ENCODE measurements at places on chromosomes 11 and 22.

DNA sequence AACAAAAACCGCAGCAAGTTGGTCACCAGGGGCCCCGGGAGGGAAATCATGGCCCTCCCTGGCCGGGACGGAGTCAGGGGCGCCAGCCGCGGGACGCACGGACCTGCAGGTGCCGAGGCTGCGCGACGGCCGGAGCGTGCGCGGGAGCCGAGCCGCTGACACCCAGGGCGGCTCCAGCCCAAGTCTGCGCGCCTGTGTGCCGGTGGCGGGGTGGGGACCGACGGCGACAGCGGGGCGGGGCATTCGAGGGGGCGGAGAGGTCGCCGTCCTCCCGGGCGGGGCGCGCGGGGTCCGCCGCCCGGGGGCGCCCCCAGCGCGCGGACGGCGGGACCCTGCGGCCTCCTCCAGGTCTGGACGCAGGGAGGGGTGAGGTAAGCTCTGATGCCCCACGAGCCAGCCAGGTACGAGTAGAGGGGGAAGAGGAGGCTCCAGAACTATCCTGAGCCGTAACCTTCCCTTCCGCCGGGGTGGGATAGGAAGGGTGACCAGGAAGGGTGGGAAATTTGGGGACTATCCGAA, at the start of gene ESAM:
ESAM (minus strand) TSS at position 186 of the 519 bp plus-strand sequence; CDS start at position 50, 136 bp downstream.
- DNase-seq, result no peak

DNA sequence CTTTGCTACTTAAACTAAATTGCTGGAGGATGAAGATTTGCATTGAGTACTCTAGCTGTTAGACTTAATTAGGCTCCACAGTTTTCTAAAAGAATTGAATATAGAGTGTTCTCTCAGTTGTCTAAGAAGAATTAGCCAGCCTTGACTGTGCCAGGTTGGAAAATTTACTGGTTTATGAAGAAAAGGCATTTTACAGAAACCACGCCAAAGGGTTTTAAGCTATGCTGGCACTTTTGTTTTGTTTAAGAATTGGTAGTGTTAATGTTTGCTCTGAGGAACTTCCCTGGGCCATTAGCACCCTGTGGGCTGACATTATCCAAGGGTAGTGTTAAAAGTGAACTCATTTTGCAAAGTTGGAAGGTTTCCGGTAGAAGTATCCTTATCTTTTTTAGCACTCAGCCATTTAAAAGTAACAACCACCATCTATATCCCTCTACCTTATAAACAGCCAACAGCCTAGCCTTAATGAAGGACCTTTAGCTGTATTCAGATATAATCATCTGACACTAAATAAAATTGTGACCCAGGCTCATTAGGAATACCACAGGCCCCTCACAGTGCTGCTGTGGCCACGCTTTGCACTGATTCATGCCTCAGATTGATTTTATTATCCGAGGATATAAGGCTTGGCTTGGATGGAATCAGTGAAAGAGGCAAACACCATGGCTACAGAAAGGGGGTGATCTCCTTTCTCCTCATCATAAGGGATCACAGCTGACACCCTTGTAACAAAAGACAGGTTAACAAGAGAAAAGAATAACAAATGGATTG, 158.9 kb downstream of the NCAM1 start:
- no peak for DNase-seq

DNA sequence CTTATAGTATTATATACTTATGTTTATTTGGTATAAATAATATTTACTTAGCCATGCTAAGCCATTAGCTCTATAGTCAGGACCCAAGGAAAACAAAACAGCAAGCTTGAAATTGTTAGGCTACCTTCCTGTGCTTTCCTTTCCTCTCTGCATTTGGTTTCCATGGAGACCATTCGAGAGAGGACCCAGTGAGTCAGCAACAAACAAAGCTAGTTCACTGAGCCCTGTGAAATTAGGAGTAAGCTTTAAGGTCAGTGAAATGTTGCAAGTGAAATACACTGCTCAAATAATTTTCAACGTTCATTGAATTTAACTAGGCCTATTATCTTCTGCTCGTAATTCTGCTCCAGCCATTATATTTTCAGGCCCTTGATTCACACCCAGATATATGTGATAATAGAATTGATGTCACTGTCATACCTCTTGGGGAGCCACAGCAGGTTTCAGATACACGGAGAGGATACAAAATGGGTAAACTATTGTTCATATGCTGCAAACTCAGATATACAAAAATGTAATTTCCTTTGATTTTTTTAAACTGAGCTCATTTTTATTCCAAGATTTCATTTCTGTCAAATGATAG, 9.1 kb upstream of the OR10D3 start:
- peak; percentile 26 for DNase-seq

DNA sequence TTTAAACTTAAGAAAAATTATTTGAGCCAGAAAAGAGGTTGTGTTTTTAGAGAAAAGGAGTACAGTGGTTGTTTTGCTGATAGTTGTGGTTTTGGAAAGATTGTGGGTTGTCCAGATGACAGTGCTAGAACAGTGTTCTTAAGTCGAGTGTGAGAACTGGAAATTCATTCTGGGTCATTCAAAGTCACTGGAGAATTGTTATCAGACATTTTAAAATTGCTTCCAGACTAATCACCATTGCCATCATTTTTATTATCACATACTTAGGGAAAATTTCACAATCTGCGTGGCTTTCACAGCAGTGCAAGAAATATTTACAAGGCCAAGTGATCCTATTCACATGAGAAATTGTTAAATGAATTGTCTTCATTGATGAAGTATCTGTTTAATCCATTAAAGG, 242.2 kb upstream of the DDI1 start:
- no peak for DNase-seq

GRCh38 chr11:118139578-118139977, 13.0 kb downstream of the SCN4B start:
- DNase-seq, result no peak

GRCh38 chr22:38777087-38777671, 16.8 kb downstream of the DNAL4 start:
- no peak for DNase-seq

- DNase-seq, result no peak
Observed at GRCh38 chr22:43985532-43985931, 30.3 kb downstream of the SAMM50 start.

GRCh38 chr11:108524422-108524821, 26.2 kb upstream of the POGLUT3 start:
- DNase-seq, result no peak

DNA sequence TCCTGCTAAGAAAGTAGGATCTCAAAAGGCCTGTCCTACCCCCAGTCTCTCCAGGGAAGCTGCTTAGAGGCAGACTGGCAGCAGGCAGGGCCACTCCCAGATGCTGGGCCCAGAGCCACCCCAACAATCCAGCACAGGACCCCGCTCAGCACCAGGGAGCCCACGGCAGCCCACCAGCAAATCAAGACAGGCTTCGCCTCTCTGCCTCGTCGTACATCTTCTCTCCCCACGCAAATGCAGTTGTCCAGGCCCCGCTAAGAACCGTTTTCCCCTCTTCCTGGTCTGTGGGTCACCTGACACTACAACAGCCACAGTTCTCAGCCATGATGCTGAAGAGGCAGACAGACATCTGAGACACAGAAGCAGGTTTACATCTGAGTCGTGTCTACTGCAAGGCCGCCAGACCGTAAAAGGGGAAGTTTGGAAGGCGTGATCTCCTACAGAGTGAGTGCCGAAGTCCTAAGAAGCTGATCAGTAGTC, 51.1 kb downstream of the IGSF9B start:
- DNase-seq, result no peak

DNA sequence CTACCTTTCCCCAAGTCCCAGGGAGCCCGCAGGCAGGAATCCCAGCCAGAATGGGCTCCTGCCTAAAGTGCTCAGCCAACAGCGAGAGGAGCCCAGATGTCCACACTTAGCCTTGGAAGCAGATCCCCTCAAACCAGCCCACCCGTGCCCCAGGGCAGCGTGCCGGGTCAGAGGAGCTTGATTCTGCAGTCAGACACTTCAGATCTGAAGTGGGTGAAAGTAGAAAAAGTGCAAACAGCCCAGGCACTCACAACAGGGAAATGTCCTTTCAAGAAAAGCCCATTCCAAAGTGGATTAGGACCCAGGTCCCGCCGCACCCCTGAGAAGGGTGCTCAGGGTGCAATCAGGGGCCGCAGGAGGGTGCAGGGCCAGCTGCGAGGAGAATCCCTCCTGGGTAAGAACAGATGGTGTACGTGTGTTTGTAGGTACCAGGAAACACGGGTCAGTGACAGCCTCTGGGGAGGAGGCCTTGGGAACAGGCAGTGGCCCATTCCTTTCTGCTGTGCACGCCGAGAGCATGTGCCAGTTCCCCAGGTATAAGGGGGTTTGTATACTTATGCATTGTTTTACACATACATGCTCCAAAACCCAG, 17.7 kb downstream of the ELFN2 start:
- DNase-seq, result no peak

- no peak for DNase-seq
Observed at GRCh38 chr11:60485987-60486386, 6.6 kb upstream of the MS4A12 start.

GRCh38 chr11:37406651-37407050, 808.6 kb upstream of the RAG2 start:
- no peak for DNase-seq

- no peak for DNase-seq
Observed at GRCh38 chr11:80783561-80783960, 1342.7 kb upstream of the TENM4 start.

DNA sequence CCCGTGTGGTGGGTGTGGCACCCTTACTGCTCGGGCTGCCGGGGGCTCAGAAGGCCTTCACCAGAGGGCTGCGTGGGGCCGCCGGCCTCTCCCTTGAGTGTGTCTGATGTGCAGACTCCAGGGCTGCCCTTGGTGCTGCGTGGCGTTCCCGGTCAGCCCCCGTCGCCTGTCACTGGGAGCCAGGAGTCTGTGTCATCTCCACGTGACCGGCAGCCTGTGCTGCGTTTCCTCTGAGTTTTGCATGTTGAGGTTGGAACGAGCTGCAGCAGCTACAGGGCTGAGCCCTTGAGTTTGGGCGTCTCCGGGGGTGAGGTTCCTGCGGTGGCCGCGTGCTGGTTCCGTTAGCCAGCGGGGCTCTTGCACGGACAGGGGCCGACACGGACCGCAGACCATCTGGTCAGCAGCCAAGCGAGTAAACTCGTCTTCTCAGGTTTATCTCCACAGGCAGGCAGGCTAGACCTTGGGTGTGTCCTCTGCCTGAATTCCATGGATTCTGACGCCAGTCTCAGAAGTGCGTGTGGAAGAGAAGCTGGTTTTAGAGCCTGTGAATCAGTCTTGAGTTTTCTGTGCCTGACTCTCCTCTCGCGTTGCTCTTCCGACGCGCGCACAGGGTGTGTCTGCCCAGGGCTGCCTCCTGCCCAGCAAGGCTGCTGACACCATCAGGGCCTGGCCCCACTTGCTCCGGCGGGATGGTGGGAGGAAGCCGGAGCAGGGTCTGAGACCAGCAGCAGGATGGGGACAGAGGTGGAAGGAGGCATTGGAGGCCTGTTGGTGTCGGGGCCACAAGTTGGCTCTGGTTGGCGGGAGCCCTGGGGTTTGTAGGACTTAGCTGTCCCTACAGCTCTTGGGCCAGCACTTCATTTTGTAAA, 10.5 kb downstream of the PTDSS2 start:
- DNase-seq, result no peak

DNA sequence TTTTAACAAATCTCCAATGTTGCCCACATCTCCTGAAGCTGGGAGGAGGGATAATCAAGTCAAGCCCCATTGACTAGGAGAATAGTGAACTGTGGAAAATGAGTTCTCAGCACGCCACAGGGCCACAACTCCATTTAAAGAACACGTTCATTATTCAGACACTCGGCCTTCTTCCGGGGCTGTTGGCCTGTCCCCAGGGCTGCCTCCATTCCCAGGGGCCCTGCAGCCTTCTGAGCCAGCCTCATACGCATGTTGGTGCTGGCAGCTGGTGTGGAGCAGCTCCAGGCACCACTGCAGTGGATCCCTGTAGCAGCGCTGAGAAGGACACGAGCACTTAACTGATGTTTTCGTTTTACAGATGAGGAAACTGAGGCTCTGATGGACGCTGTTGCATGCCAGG, 87.5 kb upstream of the RCN1 start:
- DNase-seq, result no peak

GRCh38 chr11:125192183-125192582, 27.6 kb downstream of the PKNOX2 start:
- DNase-seq, result no peak

- no peak for DNase-seq
Observed at GRCh38 chr22:21009638-21010425, 5.1 kb upstream of the P2RX6 start.

DNA sequence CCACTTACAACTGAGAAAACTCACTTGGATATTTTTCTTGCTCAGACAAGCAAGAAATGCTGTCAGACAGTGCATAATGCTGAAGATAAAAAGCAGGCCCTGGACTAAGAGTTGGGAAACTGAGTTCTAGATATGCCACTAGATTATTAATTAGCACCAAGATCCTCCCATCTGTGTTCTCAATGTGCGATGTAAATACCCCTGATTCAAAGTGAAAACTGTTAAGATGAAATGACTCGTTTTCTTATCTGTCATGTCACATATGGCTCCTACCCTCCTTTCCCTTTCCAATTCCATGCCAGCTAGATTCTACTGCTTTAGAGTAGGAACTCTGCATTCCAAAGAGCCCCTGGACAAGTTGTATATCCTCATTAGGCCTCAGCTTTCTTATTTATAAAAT, 88.9 kb upstream of the CLNS1A start:
- no peak for DNase-seq

- no peak for DNase-seq
Observed at GRCh38 chr11:47400768-47401279, 7.6 kb upstream of the SLC39A13 start.

- no peak for DNase-seq
Observed at GRCh38 chr11:102587722-102588121, 37.4 kb downstream of the MMP20 start.

GRCh38 chr11:64790205-64791095, 12.1 kb upstream of the SF1 start:
- DNase-seq, result no peak

GRCh38 chr11:133598906-133599305, 66.6 kb upstream of the OPCML start:
- DNase-seq, result no peak

GRCh38 chr11:11667056-11667455, 45.3 kb upstream of the GALNT18 start:
- DNase-seq, result no peak

GRCh38 chr11:103327721-103328120, 218.5 kb downstream of the DYNC2H1 start:
- DNase-seq, result no peak

GRCh38 chr22:40463683-40464082, 93.3 kb downstream of the SGSM3 start:
- no peak for DNase-seq

DNA sequence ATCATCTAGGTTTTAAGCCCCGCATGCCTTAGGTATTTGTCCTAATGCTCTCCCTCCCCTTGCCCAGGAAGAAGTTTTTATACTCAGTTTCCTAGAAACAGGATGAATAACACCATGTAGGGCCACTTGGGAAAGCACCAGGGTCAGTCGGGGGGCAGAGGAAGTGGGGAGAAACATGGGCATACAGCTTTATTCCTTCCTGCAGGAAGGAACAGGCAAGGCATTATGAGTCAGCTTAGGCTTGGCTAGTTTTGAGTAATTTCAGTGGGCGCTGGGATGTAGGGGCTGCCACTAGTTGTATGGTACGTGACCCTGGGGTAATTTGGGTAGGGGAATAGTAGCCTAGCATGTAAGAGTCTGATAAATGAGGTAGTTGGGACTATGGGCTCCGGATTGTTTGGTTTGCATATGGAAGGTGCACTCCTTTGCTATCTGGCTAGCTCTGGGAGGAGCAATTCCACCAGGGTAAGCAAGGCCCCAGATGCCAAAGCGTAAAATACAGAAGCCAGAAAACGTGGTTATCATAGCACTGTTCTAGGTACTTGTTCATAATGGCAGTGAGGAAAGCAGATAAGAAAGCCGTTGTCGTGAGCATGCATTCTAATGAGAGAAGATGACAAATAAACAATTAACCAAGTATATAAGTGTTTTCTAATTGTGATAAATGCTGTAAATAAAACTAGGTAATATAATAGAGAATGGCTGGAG, 24.8 kb downstream of the ACER3 start:
- DNase-seq, result peak; percentile 32

- no peak for DNase-seq
Observed at GRCh38 chr11:2781408-2782274, 81.8 kb upstream of the KCNQ1OT1 start.
